ENCODE measurements at places on chromosomes 6 and 20.

DNA sequence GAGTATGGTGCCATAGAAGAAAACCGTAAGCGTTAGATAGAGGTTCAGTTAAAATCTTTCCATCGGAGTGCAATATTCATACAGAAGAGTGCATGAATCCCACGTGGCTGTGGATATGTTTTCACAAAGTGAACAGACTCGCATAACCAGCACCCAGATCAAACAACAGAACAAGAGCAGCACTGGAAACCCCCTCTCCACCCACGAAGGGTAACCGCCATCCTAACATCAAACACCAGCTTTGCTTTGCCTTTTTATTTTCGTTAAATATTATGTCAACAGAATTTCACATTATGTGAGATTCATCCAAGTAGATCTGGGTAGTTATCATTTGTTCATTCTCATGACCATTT lies 4.7 kb downstream of the GTSF1L start:
- DNase-seq, result peak; percentile 45

DNA sequence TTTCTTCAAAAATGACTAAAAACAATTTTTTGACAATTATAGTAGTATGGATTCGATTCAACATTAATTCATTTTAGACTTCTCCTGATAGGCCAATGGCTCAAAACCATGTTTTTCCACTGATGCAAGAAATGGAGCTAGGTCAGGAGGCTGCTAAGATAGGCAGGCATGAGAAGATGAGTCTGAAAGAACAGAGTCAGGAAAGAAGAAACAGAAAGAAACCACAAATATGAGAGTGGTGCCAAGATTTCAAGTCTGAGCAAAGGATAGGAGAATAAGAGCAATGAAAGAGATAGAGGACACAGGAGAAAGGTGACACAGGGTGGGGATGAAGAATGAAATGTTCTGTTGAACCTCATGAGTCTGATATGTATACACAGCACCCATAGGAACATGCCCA lies 112.2 kb downstream of the TASP1 start:
- no peak for DNase-seq

- DNase-seq, result no peak
Measured at GRCh38 chr6:159445351-159445750, 247.7 kb downstream of the SOD2 start.

DNA sequence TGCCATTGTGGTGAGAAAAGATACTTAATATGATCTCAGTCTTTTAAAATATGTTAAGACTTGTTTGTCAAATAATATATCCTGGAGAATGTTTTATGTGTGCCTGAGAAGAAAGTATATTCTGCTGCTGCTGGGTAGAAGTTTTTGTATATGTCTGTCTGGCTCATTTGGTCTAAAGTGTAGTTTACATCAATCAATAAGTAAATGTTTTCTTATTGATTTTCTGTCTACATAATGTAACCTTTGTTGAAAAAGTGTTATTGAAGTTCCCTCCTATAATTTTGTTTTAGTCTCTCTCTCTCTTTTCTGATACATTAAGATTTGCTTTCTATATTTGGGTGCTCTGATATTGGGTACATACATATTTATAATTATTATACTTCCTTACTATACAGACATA lies 201.2 kb downstream of the THBS2 start:
- no peak for DNase-seq

DNA sequence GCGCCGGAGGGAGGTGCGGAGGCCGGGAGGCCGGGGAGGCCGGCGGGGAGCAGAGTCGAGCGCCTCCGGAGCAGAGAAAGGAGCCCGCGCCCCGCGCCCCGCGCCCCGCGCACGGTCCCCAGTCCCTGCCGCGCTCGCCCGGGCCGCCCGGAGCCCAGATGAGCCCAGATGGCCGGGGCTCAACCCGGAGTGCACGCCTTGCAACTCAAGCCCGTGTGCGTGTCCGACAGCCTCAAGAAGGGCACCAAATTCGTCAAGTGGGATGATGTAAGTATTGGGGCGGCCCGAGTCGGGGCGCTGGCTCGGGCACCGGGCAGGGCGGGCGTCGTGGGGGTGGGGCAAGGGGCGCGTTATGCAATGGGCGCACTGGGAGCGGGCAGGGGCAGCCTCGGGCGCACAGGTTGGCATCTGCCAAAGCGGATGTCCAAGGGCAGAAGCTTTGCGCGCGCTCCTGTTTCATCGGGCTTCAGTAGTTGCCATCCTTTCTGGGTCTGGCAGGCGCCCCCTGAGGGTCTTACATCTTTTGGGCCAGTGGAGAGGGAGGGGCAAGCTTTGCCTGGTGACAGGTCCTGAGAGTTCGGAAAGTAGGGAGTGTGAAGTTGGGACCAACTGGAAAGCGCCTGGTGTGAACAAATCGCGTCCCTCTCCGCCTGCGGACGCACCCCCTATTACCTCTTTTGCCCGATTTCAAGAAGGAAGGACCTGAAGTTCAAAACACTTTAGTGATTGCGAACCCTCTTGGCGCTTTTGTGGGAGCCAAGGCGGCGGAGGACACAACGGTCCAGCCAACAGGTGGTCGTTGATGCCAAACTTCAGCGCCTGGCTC lies 631 bp downstream of the PLCB1 start:
- peak; percentile 42 for DNase-seq

All from CD4-positive, alpha-beta T cell treated with Interferon alpha-2 for 1 hour (primary cell).